NB4 (cell line): ENCODE measurements at places on chromosomes 5 and 9.

- no peak for DNase-seq
These were observed 1.7 kb downstream of the SRD5A1 start for GRCh38 chr5:6634788-6635430.

GRCh38 chr5:11904265-11904906, at the start of gene CTNND2:
CTNND2 (minus strand) TSS chr5:11904446; CDS start chr5:11903853, 593 bp downstream.
- no peak for DNase-seq

GRCh38 chr9:18623221-18624079, 149.5 kb downstream of the ADAMTSL1 start:
- no peak for DNase-seq

GRCh38 chr9:127415657-127416056, 8.5 kb upstream of the ZNF79 start:
- DNase-seq, result no peak

GRCh38 chr9:75544815-75545214, 345.7 kb upstream of the PCSK5 start:
- DNase-seq, result no peak

DNA sequence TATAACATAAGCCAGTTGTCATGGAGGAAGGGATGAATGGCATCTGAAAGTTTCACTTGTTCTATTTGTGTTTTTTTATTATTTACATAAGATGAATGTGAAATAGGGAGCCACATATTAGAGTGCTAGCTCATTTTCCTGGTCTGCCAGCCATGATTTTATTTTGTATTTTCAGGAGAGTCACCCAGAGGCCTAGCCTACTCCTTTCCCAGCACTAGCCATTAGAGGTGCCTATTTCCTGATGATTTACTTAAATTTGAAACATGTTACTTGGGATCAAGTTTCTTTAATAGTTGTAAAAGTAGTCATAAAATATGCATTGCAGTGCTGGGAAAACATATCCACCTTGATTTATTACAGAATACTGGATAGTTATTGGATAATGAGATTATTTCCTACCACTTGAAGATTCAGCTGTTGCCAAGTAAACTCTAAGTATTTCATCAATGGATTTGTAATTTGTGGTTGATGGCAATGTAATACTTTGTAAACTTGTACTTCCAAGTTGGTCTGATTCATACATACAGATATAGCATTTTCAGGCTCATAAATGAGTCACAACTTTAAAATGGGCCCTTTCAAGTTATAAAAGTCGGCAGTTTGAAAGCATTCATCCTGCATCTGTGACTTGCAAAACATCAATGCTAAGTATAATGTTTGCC, 50.8 kb downstream of the KCNN2 start:
- DNase-seq, result peak; percentile 77

GRCh38 chr5:146770980-146771379, 107.6 kb downstream of the PPP2R2B start:
- no peak for DNase-seq

DNA sequence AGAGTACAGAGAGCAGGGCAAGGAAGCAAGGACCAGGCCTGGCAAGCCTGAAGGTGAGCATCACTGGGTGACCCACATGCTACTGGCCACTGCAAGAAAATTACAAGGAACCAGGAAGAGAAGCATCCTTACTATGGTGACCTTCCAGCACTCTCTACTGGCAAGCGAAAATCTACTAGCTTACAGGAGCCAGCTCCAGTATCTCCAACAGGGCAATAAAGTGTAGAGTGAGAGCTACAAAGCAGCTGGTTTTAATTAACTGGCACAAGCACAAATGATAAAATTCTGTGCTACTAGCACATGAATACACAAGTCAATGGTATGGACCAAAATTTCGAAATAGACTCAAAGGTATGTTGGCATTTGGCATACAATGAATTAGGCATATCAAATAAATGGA, 113.3 kb upstream of the CAST start:
- no peak for DNase-seq

DNA sequence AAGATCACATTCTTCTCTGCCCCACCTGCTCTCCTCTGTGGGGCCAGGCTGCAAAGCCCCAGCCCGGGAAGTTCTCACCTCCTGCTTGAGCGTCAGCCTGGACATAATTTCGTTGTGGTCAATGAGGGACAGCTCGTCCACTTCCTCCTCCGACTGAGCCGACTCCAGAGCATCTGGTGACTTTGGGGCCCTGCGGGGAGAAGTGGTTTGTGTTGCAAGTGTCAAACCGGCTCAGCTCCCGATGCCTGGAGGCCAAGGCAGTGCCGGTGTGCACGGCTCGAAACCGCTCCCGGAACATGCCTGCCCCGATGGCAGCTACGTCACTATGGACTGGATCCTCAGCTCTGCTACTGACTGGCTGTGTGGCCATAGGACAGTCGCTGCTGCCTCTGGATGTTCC, 52.8 kb downstream of the PRRT1B start:
- peak; percentile 99 for DNase-seq

- DNase-seq, result no peak
These were observed 21.2 kb upstream of the INPP5E start for GRCh38 chr9:136460772-136461325.
